ENCODE measurements at places on chromosomes 1 and 21.

DNA sequence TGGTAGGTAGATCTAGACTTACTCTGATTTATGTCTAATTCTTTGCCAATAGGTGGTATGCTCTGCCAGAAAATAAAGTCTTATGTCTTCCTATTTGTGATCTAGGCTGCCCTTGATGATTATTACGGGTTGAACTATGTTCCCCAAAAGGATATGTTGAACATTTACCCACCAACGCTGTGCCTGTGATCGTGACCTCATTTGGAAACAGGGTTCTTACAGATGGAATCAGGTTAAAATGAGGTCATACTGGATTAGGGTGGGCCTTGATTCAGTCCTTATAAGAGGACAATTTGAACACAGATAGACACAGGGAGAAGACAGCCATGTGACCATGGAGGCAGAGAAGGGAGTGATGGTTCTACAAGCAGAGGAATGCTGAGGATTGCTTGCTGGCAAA is 95.1 kb upstream of the BCAR3 start:
- no peak for DNase-seq

- DNase-seq = no peak
These were observed 89.2 kb downstream of the TTLL7 start for GRCh38 chr1:83909687-83910086.

DNA sequence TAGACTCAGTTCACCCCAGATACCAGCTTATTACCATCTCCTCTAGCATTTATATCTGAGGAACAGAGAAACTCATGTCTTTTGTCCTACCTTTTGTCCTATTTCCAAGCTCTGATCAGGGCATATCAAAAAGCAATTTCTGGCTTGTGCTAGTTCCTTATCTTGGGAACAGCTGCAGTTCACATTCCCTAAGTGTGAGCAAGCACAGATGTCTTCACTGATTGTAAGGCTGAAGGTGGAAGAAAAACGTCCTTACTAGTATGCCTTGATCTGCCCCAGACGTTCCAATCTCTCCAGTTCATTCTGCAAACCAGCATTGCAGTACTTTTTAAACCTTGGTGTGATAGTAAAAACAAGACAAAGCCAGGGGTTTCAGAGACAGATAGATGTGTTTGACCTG is 139.8 kb downstream of the NCAM2 start:
- no peak for DNase-seq

GRCh38 chr1:67759692-67760029 is 73.6 kb downstream of the GNG12 start:
- DNase-seq = no peak

- DNase-seq = no peak
These were observed 10.3 kb downstream of the UTS2 start for GRCh38 chr1:7842517-7842916.

DNA sequence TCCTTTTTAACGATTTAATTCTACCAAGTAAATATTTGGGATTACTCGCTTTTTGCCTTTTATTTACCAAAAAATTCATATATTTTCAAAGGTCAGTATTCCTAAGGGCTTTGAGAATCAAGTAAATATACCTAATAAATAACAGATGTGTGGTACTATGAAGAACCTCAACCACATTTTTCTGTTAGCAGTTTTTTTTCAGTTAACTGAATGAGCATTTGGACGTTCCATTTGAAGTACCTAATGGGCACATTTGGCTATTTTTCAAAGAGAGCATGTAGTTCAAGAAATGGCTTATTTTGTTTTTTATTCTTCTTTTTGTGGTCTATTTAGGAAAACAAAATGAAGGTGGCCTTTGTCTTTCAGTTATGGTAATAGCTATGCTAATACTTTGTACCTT is 253.0 kb downstream of the GPR52 start:
- DNase-seq = no peak

DNA sequence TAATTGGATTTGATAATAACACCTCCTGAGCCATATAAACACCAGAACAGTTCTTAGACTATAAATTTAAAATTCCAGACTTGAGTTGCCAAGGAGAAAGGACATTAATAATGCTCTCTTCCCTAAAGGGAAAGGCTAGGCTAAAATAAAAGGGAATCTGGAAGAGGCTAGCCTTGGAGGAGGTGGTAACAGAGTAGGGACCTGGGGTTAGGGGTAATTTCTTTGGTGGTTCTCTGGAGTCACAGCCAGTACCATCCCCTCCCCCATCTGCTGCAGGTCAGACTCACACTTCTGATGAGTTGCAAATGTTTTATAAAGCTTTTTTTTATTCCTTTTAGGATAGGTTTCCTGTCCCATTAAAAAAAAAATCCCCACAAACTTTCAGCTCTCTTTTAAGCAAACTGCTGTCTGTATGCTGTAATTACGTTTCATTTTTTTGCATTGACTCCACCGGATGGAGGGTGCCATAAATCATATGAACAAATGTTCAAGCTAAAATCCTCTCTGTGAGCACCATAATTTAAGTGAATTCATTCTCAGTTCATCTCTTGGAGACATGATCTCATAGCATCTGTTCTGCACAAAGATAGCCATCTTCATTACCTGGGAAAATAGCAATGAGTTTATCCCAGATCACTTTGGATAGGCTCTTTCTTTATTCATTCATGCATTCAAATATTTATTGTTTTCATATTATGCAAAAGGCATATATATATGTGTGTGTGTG is 379.6 kb downstream of the TTLL7 start:
- no peak for DNase-seq

- no peak for DNase-seq
These were observed 281.2 kb downstream of the AKT3 start for GRCh38 chr1:243568793-243569192.

DNA sequence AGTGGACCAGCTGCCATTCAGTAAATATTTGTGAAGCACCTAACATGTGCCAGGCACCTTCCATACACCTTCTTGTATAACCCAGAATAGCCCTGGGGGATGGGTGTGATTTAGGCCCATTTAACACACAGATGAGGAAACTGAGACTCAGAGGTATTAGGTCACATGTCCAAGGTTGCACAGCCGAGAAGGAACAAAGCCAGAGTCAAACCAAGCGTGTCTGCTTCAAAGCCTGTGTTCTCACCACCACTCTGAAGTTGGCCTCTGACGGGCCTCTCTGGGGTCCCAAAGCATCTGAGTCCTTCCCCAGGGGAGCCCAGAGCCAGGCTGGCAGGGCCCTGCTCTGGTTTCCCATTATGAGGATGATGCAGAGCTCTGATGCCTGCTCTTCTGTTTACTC is 65.1 kb downstream of the LACTBL1 start:
- DNase-seq = no peak

DNA sequence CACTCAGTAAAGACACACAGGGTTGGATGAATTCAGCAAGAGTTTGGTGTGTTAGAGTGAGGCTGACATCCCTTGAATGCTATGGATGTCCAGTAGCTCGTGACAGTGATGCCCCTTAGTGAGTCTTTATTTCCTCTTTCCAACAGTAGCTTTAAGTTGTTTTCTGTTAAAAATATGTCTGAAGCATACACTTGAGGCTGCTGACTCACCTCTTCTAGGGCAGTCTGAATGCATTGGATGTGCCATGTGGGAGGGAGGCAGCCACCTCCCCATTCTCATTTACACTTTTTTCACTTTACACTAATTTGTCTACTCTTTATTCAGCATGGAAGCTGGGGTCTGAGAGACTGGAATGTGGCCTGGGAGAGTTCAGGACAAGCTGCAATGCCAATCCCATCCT is 17.6 kb downstream of the NOS1AP start:
- DNase-seq = no peak

GRCh38 chr21:32597205-32597604 is 11.9 kb upstream of the TCP10L start:
- no peak for DNase-seq

DNA sequence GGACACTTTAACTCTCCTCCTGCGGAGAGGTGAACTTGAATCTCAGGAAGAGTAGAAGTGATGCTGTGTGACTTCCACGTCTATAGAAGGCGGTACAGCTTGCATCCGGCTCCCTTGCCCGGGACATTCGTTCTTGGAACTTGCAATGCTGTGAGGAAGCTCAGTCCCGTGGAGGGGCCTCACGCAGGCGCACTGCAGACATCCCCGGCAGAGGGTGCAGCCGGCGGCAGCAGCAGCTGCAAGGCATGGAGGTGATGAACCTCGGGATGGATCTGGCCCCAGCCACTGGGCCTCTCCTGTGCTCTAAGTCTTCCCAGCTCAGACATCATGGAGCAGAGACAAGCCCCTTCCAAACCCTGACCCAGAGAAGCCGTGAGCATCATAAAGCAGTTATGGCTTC is 61.8 kb upstream of the SOD1 start:
- no peak for DNase-seq

GRCh38 chr1:36487906-36488305 is 5.2 kb upstream of the CSF3R start:
- no peak for DNase-seq

- no peak for DNase-seq
These were observed 2.0 kb downstream of the MTX1 start for GRCh38 chr1:155210314-155211104.

DNA sequence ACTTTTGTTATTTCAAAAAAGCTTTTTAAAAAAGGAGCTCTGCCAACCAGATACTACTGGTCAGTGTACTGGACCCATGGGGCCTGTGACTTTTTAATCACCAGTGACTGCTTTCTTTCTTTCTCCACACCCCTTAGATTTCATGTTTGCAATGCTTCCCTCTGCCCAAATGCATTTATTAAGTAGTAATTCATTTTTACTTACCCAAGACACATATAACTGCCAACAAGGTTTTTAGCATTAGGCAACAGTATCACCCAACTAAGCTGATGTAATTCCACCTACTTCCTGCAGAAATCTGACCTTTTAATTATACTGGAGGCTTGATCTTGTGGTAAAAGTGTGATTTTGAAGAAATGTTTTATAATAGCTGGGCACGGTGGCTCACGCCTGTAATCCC is 12.5 kb downstream of the MECR start:
- no peak for DNase-seq

DNA sequence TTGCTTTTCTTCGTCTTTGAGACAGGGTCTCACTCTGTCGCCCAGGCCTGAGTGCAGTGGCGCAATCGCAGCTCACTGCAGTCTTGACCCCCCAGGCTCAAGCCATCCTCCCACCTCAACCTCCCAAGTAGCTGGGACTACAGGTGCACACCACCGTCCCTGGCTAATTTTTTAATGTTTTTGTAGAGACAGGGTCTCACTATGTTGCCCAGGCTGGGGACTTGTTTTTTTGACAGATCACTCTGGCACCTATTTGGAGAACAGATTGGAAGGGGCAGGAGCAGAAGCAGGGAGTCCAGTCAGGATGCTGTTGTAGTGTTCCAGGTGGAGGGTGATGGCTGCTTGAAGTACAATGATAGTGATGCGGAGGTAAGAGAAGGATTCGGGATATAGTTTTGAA is 12.7 kb upstream of the KDM4A start:
- DNase-seq = no peak

DNA sequence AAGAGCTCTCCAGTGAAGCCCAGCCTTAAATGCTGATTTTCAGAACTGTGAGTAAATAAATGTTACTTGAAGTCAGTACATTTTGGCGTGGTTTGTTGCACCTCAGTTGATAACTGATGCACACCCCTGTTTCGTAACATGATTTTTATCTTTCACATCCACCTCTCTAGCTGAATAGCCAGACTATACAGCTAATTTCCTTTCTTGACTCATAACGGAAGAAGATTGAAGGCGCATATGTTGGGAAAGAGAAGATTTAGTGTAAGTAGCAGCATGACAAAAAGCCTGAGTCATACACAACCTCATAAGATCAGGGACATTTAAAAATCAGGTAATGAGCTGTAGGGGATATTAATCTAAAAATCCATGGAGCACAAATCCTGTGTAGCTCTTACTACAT is 716.2 kb upstream of the ZP4 start:
- DNase-seq = no peak

GRCh38 chr1:68570871-68571270 is 74.0 kb upstream of the DEPDC1 start:
- DNase-seq = no peak

DNA sequence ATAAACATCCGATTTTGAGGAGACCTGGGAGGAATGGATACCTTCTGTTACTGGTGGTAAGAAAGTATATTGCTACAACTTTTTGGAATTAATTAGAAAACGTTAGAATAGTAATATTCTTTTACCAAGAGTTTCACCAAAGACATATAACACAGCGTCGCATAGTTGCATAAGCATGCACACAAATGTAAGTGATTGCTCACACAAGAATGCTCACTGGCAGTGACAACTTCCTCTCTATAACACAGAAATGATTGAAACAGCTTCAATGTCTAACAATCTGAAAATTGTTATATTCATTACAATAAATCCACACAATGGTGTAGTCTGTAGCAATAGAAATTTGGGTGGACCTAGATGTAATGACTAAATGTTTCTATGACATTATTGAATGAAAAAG is 998.6 kb downstream of the TTLL7 start:
- no peak for DNase-seq

- DNase-seq = no peak
These were observed 57.9 kb upstream of the ETS2 start for GRCh38 chr21:38747810-38748209.

- DNase-seq = no peak
These were observed 131.3 kb downstream of the NTPCR start for GRCh38 chr1:233081735-233082134.

DNA sequence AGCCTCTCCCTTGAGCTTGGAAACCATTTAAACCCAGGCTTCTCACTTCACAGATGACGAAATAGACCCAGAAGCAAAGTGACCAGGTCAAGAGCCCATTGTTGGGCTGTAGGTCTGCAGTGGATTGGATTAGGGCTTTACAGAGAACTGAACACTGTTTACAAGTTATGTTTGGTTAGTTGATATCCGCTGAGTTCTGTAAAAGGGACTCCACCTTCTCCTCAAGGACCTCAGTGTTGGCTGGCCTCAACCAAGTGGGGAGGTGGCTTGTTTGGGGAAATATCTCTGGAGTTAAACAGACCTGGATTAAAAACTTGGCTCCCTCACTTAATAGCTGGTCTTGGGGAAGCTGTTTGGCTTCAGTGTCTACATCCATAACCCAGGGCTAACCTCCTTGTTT is 88.1 kb downstream of the UCK2 start:
- no peak for DNase-seq

DNA sequence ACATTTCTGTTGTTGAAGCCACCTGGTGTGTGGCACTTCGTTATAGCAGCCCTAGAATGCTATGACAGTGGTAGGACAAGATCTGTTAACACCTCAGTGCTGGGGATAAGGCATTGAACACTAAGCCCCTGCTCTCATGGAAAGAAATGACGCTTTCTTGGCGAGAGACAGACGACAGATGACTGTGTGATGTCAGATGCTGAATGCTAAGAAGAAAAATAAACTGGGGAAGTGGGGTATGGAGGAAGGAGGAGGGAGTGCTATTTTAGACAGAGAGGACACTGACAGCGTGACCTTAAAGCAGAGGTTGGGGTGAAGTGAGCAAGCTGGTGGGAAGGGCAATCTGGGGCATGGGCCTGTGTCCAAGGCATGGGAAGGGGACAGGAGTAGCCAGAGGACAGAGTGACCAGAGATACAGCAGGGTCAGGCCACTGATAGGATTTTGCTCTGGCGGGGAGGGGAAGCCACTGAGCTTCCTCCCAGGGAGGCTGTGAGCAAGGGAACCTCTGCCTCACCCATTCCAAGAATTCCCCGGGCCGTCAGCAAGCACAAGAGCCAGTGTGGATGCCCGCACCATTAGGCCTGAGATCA is 15.2 kb downstream of the DOP1B start:
- DNase-seq = no peak

GRCh38 chr21:44528634-44528995 is 11.4 kb downstream of the KRTAP10-1 start:
- no peak for DNase-seq
